ENCODE measurements at places on chromosomes 16 and 17. TPM values are rescaled to one million over a fixed set of nuclear protein-coding genes. Genes with fewer than 3 reads are reported as not detected.

Gene KRTAP4-4
- not detected for polyA plus RNA-seq

Gene NPIPB13
- 32.5 TPM for polyA plus RNA-seq

GRCh38 chr17:69602972-69603371 is 188.5 kb downstream of the MAP2K6 start:
- DNase-seq: no peak

DNA sequence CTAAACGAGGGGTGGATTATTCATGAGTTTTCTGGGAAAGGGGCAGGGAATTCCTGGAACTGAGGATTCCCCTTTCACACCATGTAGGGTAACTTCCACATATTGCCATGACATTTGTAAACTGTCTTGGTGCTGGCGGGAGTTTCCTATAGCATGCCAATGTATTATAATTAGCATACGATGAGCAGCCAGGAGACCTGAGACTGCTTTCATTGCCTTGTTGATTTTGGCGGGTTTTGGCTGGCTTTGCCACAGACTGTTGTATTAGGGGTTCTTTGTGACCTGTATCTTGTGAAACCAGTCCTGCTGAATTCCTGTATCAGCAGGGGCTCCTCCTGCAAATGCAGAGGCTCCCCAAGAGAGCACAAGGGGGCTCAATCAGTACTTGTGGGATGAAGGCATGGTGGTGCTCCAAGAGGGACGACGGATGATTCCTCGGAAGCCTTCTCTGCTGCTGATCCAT is 104.4 kb upstream of the CACNG5 start:
- peak; percentile 83 for DNase-seq

GRCh38 chr17:45093444-45094110 is 32.5 kb downstream of the NMT1 start:
- DNase-seq: no peak

DNA sequence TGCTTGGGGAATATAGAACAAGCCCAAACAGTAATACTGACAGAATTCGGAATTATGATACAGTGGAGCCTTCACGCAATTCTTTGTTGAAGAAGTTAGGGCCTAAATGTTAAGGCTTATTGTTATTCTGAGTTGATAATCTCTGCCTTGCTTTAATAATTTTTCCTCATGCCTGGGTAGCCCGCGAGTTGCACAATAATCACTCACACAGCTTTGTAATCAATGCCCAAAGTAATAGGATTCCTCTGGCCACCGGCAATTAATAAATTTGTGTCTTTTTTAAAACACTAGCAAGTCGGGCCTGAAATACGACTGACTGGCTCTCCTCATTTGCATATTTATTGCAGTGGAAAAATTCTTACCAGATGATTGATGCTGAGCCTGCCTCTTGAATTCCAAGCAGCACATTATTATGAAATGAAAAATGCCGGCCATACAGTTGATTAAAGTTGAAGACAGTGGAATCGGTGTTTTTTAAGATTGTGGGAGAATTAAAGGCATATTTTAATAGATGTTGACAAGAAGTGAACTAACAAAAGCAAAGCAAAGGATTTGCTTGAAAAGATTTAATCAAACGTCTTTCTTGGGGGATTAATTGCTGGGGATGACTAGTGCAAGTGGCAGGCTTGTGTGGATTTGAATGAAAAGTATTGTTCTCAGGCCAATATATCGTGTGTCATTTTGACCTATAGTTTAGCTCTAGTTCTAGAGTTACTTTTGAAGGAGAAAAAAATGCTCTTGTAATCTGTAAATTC is 30.2 kb downstream of the AATF start:
- no peak for DNase-seq

DNA sequence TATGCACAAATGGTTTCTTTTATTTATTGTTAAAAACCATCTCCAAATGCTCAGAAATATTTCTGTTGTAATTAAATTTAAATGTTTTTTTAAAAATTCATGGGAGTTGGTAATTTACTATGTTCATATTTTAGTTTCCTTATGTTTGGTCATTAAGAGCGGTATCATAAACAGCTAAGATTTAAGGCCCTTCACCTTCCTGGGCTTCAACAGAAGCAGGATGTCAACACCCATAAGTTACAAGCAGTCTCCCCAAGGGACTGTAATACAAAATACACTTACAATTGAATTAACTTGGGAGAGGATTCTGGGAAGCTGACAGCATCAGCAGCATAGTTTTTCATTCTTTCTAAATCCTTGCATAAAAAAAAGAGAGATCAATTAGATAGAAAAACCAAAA is 30.9 kb upstream of the TANC2 start:
- DNase-seq: no peak

GRCh38 chr17:27603880-27604794 is 26.9 kb upstream of the LGALS9 start:
- no peak for DNase-seq

DNA sequence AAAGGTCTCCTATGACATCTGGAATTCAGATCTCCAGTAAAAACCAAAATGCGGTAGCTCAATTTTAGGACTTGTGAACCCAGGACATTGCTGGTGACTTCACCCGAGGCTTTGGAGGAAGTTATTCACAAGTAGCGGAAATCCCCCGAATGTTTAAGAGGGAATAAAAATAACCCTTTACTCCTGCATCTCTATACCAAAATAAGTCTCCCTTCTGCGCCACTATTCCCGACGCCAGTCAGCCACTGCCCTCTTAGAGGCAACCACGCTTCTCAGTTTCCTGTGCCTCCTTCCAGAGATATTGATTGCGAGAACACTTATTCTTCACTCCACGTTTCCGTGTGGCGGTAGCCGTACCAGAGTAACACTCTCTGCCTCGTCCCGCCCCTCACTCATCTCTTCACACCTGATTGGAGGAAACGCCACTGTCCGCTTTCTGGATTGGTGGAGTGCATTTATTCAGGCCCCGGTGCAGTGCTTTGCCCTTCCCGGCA is 27.4 kb downstream of the EMP2 start:
- no peak for DNase-seq

DNA sequence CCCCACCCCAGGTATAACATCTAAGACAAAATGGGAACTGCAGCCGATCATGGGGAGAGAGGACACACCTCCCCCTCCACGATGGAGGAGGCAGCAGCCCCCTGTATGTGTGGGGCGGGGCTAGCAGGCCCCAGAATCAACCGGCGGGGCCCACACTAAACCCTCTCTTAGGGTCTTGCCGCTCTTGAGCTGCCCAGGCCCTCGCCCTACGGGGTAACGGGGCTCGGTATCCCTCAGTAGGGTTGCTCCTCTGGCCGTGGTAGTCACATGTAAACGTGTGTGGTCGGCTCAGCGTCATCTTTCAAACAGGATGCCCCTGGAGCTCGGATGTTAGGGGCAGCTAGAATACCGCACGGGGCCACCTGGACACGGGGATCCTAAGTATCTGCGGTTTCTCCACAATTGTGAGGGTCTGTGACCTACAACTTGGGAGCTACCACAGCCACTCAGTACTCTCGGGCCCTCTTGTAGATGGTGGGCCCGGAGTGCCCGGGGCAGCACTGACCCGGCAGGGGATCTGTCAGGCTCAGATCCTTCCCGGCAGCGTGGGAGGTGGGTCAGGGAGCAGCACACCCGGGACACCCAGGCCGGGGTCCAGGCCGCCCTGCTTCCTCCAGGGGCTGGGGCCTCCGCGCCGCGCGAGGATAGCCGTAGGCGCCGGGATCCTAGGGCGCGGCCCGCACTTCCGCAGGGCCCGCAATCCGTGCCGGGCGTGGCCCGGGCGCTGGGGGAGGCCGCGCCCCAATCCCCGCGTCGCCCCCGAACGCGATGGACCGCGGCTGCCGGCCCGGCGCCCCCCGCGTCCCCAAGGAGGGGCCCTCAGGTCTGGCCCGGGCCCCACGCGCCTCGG is 781 bp downstream of the ARHGDIA start:
- DNase-seq: no peak

All from spinal cord (tissue), 10 donors.